Gastrocnemius medialis (tissue), 4 donors: ENCODE measurements at places on chromosomes 12 and 14. TPM values are rescaled to one million over a fixed set of nuclear protein-coding genes. Genes with fewer than 3 reads are reported as not detected.

The CLEC4D gene
- not detected for total RNA-seq

DNA sequence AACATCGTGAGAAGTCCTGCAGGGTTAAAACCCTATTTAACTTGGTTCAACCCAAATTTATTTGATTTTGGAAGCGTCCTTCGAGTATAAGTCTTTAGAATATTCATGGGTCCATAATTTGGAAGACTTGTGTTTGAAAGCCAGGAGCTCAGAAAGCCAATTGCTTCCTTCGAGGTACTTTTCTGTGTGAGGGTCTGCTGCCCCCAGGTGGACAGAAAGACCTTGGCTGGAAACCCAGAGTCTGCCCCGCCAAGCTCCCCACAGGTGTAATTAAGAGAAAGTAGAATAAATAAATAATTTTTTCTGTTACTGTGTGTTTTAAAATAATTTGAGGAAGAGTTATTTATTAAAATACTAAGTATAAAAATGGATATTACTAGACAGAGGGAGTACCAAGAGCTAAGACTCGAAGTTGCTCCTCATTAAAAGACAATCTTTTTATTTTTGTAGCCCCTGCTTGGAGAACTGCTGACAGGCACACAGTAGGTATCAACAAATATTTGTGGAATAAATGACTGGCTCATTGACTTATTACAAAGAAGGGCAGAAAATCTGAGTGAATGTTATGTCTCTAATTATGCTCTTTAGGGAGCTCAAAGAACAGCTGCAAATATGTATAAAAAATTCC lies 105.8 kb downstream of the PAH start:
- H3K4me1 ChIP-seq, result no peaks in the 10 kb centered on the region
- no peaks in the 10 kb centered on the region for H3K27me3 ChIP-seq
- no peak overlapping the region for H3K4me3 ChIP-seq
- H3K27ac ChIP-seq, result no peak overlapping the region

DNA sequence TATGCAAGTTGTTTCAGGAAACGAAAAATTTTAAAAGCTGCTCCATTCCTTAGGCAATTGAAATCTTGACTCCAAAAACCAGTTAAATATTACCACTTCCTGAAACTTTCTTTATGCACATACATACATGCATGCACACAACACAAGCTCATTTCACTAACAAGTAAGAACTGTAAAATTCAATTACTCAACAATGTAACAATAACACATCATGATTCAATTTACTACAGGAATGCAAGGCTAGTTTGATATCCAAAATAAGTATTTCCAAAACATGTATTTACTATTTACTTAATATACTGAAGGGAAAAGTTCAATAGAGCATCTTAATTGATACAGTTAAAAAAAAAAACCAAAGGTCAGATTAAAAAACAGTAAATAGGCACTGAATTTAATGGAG lies 19.6 kb downstream of the NAP1L1 start:
- H3K27me3 ChIP-seq, result no peaks in the 10 kb centered on the region
- peaks cover 3% of the 10 kb centered on the region for H3K4me1 ChIP-seq
- no peak overlapping the region for H3K4me3 ChIP-seq
- H3K36me3 ChIP-seq, result no peaks in the 10 kb centered on the region

DNA sequence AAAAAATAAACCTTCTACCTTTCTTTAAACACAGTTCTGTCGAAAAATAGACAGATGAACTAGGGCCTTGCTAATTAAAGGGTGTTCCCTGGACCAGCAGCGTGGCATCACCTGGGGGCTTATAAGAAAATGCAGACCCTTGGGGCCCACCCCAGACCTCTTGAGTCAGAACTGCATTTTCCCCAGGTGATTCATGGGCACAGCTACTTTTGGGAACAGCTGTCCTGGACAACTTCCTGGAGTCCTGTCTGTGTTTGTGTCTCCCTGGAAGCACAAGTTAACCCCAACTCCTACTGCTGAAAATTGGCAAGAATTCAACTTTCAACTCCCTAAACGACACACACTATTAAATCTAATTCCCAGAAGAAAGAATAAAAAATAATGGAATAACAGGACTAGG lies 17.8 kb downstream of the FBLN5 start:
- H3K4me3 ChIP-seq, result no peak overlapping the region
- no peaks in the 10 kb centered on the region for H3K4me1 ChIP-seq
- no peaks in the 10 kb centered on the region for H3K27me3 ChIP-seq
- no peak overlapping the region for H3K27ac ChIP-seq
- no peaks in the 10 kb centered on the region for H3K36me3 ChIP-seq

DNA sequence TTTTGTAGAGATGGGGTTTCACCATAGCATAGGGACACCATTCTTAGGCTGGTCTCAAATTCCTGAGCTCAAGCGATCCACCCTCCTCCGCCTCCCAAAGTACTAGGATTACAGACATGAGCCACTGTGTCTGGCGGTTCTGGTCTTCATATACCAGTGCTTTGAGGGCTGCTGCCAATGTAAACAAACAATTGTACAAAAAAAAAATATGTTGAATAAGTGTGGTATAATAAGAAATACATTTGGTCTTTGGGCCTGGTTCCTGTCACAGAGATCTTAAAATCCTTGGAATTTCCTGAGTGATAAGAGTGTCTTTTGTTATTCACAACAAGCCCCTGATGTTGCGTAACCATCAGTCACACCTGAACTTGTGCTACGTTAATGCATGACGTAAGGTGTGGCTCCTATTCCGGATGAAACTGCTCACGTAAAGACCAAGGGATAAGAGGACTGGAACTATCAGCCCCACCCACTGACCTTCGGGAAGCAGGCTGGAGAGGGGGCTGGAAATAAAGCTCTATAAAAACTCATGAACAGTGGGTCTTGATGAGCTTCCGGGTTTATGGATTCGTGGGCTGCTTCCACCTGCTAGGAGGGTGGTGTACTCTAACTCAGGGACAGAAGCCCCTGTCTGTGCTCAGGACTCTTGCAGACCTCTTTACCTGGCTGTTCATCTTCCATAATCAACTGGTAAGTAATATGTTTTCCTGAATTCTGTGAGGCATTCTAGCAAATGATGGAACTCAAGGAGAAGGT lies 16.5 kb upstream of the RIMKLB start:
- H3K4me1 ChIP-seq, result no peaks in the 10 kb centered on the region
- no peaks in the 10 kb centered on the region for H3K27me3 ChIP-seq
- DNase-seq, result no peak
- H3K4me3 ChIP-seq, result peak overlapping the region; percentile 30
- H3K36me3 ChIP-seq, result no peaks in the 10 kb centered on the region

The NINJ2 gene
- 59.5 TPM for total RNA-seq

GRCh38 chr12:103197725-103198388 lies 240.4 kb downstream of the ASCL1 start:
- no peaks in the 10 kb centered on the region for H3K4me1 ChIP-seq
- DNase-seq, result no peak
- H3K4me3 ChIP-seq, result no peak overlapping the region
- no peak overlapping the region for H3K27ac ChIP-seq

The FAM181A gene
- total RNA-seq, result not detected

GRCh38 chr12:93005928-93006392 lies 76.9 kb upstream of the EEA1 start:
- no peaks in the 10 kb centered on the region for H3K36me3 ChIP-seq
- no peak overlapping the region for H3K27ac ChIP-seq
- DNase-seq, result no peak
- H3K27me3 ChIP-seq, result no peaks in the 10 kb centered on the region
- no peaks in the 10 kb centered on the region for H3K4me1 ChIP-seq
- no peak overlapping the region for H3K4me3 ChIP-seq

- H3K4me1 ChIP-seq, result peaks cover 8% of the 10 kb centered on the region
- H3K4me3 ChIP-seq, result no peak overlapping the region
- H3K27ac ChIP-seq, result no peak overlapping the region
- DNase-seq, result no peak
Observed at GRCh38 chr14:103071544-103072251, 12.3 kb upstream of the LBHD2 start.

GRCh38 chr12:64571411-64571810 lies 38.9 kb upstream of the RASSF3 start:
- H3K4me3 ChIP-seq, result no peak overlapping the region
- no peak for DNase-seq
- H3K36me3 ChIP-seq, result no peaks in the 10 kb centered on the region
- no peaks in the 10 kb centered on the region for H3K27me3 ChIP-seq
- H3K27ac ChIP-seq, result no peak overlapping the region
- H3K4me1 ChIP-seq, result peaks cover 4% of the 10 kb centered on the region

GRCh38 chr12:10170216-10170615 lies 1.7 kb downstream of the OLR1 start:
- no peaks in the 10 kb centered on the region for H3K36me3 ChIP-seq
- H3K27ac ChIP-seq, result no peak overlapping the region
- no peak overlapping the region for H3K4me3 ChIP-seq
- no peaks in the 10 kb centered on the region for H3K27me3 ChIP-seq
- H3K4me1 ChIP-seq, result no peaks in the 10 kb centered on the region
- no peak for DNase-seq

DNA sequence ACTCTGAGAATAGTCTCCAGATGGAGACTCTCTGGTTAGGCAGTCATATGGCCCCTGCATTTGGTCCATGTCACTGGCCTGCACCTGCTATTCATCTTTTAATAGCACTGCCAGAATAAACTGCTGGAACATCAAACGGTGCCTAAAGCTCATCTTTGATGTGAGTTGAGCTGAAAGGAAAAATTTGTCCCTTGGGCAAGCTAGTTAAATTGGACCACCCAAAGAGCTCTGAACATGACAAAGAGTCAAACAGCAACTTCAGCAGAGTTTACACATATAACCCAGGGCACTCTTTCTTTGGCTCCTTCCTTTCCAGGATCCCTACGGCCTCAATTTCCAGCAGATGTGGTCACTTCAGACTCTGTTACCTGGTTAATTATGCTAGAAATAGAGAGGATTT lies 269.9 kb downstream of the RPL10L start:
- no peak overlapping the region for H3K27ac ChIP-seq
- no peaks in the 10 kb centered on the region for H3K4me1 ChIP-seq
- H3K27me3 ChIP-seq, result no peaks in the 10 kb centered on the region
- H3K4me3 ChIP-seq, result no peak overlapping the region

The PELI2 gene
- 2.5 TPM for total RNA-seq

DNA sequence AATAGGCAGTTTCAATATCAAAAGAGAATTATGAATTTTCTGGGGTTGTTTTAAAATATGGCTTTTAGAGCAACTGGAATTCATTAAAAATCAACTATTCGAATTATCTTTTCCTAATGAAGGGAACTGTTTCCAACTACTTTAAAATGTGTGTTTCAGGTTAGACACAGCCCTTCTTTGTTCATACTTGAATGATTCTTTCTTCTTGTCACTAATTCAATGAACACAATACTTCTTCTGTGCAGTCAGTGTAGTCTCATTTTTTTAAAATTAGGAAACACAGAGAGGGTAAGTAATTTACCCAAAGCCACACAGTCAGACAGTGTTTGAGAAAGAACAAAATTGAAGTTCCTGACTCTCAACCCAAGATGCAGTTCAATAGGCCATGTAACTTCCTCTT lies 414.0 kb downstream of the CCDC91 start:
- no peaks in the 10 kb centered on the region for H3K27me3 ChIP-seq
- no peaks in the 10 kb centered on the region for H3K36me3 ChIP-seq
- H3K4me1 ChIP-seq, result no peaks in the 10 kb centered on the region
- H3K4me3 ChIP-seq, result no peak overlapping the region

- no peaks in the 10 kb centered on the region for H3K36me3 ChIP-seq
- H3K4me1 ChIP-seq, result peaks cover 5% of the 10 kb centered on the region
- no peak overlapping the region for H3K27ac ChIP-seq
Observed at GRCh38 chr12:13093848-13094220, 9.6 kb downstream of the GSG1 start.

- H3K36me3 ChIP-seq, result no peaks in the 10 kb centered on the region
- H3K4me1 ChIP-seq, result peaks cover 21% of the 10 kb centered on the region
- peak within 1 kb of the TSS; percentile 58 for H3K4me3 ChIP-seq
- H3K27me3 ChIP-seq, result no peaks in the 10 kb centered on the region
- peak; percentile 25 for DNase-seq
Observed at GRCh38 chr12:71157601-71158233, at the start of gene TSPAN8. Gene TSPAN8, minus strand, starts transcription at chr12:71157999. Its CDS starts 321 bp downstream, at chr12:71157678.

DNA sequence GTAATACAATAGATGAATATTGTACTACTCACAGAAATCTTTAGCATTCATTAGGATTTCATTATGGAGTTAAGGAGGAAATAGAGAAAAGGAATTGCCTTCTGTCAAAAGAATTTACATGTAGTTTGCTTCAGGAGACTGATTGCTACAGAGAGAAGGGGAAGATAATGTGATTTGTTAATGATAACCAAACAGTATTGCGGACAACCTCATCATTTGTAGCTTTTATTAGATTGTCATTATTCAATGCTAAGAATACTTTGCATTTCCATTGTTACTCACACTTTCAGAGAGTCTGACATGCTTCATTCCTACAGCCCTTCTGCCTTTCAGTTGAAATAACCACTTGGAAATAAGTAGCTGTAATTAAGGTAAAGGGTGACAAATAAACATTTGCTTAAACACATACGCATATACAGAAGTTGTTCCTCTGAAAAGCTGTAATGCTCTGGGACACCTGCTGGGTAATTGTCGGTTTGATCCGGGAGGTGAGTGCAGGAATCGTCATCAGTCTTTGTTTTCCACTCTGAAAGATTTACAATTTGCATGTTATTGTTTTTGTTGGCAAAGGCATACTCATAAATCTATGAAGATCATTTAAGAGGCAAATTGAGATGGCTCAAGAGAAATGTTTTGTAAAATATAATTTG lies 600.2 kb downstream of the TRHDE start:
- no peak overlapping the region for H3K4me3 ChIP-seq
- H3K27me3 ChIP-seq, result no peaks in the 10 kb centered on the region

The TFCP2 gene
- 9.5 TPM for total RNA-seq

- H3K36me3 ChIP-seq, result no peaks in the 10 kb centered on the region
- H3K4me1 ChIP-seq, result no peaks in the 10 kb centered on the region
- no peak overlapping the region for H3K27ac ChIP-seq
- no peaks in the 10 kb centered on the region for H3K27me3 ChIP-seq
Observed at GRCh38 chr12:97572220-97572619, 109.6 kb downstream of the RMST start.

GRCh38 chr14:105474483-105475268 lies at the start of gene CRIP2:
Gene CRIP2, plus strand, starts transcription at chr14:105474821. Its CDS starts 42 bp downstream, at chr14:105474863.
- DNase-seq, result no peak
- H3K4me3 ChIP-seq, result peak within 1 kb of the TSS; percentile 51
- H3K36me3 ChIP-seq, result no peaks in the 10 kb centered on the region
- H3K27me3 ChIP-seq, result no peaks in the 10 kb centered on the region
- H3K4me1 ChIP-seq, result peaks cover 34% of the 10 kb centered on the region
- peak within 1 kb of the TSS; percentile 76 for H3K27ac ChIP-seq

The RNASE3 gene
- total RNA-seq, result not detected

DNA sequence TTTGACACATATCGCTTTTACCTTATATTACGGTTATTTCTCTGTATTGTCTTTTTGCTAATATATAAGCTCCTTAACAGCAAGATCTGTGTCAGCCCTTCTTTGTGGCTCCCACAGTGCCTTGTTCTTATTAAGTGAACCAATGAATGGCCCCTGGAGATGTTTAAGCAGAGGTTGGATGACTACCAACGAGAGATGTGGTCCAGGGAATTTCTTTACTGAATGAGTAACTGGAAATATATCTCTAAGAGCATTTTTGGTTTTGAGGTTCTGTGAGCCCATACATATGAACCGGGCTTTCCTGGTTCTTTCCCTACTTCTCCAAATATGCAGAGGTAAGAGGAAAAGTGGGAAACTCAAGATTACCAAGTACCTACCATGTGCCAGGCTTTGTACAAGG lies 23.5 kb downstream of the CALCOCO1 start:
- no peaks in the 10 kb centered on the region for H3K4me1 ChIP-seq
- H3K4me3 ChIP-seq, result no peak overlapping the region
